ENCODE measurements at places on chromosomes 3 and 15.

- DNase-seq = no peak
These were observed 405.5 kb downstream of the SHQ1 start for GRCh38 chr3:72442759-72443158.

DNA sequence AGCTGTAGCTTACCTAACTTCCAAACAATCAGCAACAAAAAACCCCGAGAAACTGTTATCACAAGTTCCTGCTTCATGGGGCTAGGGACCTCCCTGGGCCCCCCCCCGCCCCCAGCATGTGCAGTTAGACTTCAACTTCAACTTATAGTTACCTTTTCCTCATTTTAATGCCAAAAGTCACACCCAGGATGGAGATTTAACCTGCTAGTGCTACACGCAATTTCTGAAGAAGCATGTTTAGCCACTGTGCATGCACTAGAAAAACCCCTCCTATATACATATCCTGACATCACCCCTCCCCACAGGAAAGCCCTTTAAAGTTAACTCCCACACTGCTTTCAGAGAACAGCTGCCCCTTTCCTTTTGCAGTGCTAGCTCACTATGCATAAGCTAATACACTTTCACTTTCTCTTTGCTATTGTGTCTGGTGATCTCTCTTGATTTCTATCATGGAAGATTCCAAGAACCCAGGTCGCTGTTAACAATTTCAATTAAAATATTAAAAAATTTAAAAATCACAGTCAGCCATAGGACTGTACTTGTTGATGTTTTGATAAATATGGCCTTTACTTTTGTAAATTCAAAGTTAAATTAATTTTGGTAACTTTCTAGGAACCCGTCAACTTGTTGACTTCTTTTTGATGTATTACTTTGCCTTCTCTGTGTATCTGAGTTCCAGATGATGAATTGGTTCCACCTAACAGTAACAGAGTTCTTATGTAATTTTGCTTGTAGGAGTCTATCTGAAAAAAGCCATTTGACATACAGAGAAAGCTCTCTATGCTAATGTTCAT lies 75.2 kb upstream of the ACAD9 start:
- DNase-seq = no peak

DNA sequence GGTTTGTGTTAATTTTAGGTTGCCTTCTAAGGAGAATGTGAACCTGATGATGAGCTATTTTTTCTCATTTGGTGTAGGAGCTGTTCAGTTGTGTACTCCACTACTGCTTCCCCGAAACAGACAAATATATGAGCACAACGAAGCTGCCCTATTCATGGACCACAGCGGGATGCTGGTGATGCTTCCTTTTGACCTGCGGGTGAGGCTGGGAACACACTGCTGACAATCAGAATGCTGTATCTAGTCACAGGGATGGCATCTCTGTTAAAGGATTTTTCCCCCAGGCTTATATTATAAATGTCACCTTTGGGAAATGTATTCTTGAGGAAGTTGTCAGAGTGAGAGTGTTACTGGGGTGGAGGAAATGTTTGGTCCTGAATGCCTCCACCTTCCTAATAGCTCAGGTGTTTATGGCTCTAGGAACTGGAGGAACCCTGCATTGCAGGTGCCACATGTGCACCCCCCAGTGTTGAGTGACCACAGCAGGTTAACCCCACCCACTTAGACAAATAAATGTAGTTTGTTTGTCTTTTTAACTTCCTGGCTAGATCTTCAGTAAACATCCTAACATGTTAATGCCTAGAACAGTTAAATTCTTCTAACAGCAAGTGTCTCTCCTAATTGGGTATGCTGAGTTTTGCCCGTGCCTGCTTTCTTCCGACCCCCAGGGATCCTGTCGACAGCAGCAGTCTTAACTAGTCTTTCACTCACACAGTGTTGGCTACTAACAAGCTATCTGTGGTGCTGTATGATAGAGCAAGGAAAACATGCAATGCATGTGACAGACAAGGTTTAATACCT lies 35.7 kb downstream of the SRP14 start:
- no peak for DNase-seq

- no peak for DNase-seq
These were observed 41.5 kb downstream of the TBC1D2B start for GRCh38 chr15:78035861-78036476.

- peak; percentile 93 for DNase-seq
These were observed 35.3 kb upstream of the SEMA4B start for GRCh38 chr15:90165659-90166489.

DNA sequence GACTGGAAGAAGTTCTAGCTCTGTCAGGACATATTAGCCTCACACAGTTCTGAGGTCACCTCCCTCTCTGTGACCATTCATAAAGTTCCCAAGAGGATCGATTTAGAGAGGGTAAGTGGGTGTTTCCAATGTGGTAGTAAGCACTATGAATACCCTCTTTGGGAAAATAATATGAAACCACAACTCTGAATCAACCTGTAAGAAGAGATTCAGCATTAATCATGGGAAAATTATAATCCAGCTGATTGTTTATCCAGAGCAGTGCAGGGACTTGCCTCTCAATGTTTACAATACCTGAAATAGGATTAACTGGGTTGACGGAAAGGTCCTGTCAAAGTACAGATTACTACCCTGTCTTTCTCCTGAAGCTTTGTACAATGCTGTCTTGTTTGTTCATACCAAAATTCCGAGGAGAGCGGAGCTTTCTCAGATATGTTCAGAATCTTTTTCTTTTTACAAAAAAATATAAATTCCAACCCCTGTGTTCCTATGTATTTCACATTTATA lies 302.9 kb upstream of the DPPA4 start:
- DNase-seq = no peak
